Stimulated activated CD4-positive, alpha-beta T cell treated with anti-CD3 and anti-CD28 coated beads, Interleukin-1b, Interleukin-23, amount 100 ng/mL, for 1 hour (primary cell): ENCODE measurements at places on chromosomes 7 and 10.

GRCh38 chr7:2526659-2527504 is 7.3 kb downstream of the LFNG start:
- DNase-seq = no peak

DNA sequence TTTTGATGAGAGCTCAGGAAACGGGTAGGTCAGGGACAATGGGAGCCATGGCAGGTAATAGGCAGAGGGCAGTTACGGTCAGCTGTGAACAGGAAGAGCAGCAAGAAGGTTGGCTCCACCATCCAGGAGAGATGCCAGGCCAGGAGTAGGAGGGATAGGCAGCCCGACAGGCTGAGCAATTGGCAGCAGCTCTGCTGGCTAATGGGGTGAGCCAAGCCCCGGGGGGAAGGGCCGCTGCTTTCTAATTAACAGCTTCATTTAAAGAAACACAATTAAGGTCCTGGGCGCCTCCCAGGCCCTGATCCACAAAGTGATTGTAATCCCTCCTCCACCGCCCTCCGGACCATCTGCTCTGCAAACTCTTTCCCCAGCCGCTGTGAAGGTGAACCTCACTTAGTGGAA is 23.7 kb downstream of the SH2B2 start:
- DNase-seq = no peak

- no peak for DNase-seq
Observed at GRCh38 chr10:13503745-13504463, 24.9 kb downstream of the BEND7 start.

DNA sequence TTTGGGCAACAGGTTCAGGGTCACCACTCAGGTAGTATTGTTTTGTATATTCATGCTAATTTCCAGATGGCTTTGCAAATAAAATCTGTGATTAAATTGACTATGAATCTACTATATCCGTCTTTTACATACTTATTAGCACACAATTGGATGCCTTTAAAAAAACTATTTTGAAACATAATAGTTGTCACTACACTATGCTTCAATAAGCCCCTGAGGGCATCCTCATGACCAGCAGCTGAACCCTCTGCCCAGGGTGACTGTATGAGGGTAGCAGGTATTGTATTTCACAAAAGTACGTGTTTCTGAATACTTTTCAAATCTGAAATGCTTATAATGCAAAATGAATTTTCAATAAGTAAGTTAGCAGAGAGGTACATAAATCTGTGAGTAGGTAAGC is 97.3 kb downstream of the DNAH11 start:
- no peak for DNase-seq

GRCh38 chr10:36220151-36220550 is 578.1 kb upstream of the FZD8 start:
- DNase-seq = no peak

- DNase-seq = no peak
Observed at GRCh38 chr10:71273506-71273905, 45.6 kb upstream of the SLC29A3 start.

DNA sequence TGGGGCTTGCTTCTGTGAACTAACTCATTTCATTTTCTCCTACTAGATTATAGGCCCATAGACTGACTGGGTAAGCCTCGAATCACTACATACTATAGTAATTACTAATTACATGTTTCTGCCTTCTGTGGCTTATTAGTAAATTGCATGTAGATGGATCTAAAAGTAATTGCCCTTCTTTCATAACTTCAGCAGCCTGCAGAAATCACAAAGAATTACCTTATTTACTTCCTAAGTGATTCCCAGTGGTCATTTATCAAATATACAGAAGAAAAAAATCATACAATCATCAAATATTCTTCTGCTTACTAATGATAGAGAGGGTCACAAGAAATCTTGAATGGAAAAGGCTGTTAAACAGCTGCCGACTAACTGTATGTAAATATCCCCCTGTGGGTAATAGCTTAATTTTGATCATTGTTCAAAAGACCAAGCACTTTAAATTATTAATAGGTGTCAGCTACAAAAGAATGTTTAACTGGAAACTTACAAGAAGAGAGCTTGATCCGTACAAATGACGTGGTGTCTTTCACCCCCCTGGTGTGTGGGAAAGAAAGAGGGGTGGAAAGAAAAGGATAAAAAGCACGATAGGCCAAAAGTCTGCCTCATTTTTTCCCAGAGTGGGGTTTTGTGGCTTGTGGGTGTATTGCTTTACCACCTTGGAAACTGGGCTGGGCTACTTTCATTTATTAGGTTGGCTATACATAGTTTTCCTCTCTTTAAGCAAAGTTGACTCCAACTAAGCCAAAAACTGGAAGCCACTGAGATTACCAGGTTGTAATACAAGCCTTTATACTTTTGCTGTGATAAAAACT is 361.8 kb upstream of the ZMIZ1 start:
- no peak for DNase-seq

GRCh38 chr7:104980440-104980839 is 33.6 kb upstream of the KMT2E start:
- no peak for DNase-seq

GRCh38 chr7:47638679-47639315 is 56.9 kb upstream of the TNS3 start:
- no peak for DNase-seq
